ENCODE measurements at places on chromosomes 4 and X.

DNA sequence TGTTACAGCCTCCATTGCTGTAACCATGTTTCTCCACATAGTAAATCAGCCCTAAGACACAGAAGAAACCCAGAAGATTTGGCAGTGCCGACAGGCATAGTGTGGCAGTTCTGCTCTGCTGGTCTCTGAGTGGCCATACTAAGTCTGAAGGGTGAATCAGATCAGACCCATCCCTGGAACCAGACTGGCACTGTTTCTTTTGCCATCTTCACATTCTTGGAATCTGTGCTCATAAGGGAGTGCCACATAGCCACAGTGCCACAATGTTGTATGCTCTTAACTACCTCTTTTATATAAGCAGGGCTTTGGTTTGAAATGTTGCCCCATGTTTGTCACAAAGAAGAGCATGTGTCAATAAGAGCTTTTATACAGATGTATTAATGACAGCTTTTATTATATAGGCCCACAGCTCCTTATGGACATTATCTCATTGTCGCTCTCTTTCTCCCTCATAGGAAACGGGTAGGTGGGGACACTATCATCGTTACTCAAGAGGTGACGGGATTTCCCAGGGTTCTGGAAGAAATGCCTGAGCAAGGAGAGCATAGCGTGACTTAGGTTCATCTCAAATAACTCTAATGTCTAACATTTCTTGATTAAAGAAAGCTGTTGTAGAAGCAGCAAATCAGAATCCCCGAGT, 128.2 kb downstream of the CBR4 start:
- no peak for DNase-seq

GRCh38 chr4:125116431-125116830, 198.3 kb upstream of the FAT4 start:
- no peak for DNase-seq

GRCh38 chr4:130233377-130234047, 1137.6 kb downstream of the C4orf33 start:
- no peak for DNase-seq

DNA sequence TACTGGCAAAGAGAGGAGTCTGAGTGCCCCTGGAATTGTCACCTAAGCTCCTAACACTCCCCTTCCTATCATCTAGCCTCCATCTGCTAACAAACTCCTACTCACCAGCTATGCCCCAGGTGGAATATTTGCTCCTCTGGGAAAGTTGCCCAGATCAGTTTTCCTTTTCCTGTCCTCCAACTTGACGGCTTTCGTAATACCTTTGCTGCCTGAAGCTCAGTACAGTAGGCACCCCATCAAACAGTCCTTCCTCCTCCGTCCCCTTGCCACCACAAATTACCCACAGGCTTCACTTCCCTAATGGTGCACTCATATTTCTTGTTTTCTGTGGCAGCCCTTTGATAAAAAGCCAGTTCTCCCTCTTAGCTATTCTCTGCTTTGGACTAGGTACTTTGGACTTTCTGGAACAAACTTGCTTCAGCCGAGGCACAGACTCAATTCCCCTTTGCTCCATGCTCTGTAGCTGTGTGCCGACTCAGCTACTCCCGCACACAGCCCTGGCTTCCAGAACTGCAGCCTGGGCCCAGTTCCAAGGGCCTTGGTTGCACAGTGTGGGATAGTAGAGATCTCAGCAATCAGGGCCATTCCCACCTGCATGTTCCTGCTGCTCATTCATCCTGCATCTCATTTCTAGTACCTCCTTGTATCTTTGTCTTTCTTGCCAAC, 605.1 kb downstream of the BCOR start:
- DNase-seq = no peak

DNA sequence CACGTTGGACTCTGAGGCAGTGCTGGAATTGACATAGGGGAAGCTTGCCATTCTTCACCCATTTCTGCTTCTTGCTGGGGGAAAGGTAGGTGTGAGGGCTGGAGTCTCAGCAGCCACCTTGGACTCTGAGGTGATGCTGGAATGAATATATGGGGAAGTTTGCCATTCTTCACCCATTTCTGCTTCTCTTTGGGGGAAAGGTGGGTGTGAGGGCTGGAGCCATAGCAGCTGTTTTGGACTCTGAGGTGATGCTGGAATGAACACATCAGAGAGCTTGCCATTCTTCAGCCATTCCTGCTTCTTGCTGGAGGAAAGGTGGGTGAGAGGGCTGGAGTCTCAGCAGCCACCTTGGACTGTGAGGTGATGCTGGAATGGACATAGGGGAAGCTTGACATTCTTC, 115.1 kb downstream of the CRLF2 start:
- no peak for DNase-seq

GRCh38 chrX:131058136-131058868, at the start of gene ARHGAP36:
Gene ARHGAP36, plus strand, starts transcription at chrX:131058346. Its CDS starts 23,320 bp downstream, at chrX:131081666.
- DNase-seq = no peak

DNA sequence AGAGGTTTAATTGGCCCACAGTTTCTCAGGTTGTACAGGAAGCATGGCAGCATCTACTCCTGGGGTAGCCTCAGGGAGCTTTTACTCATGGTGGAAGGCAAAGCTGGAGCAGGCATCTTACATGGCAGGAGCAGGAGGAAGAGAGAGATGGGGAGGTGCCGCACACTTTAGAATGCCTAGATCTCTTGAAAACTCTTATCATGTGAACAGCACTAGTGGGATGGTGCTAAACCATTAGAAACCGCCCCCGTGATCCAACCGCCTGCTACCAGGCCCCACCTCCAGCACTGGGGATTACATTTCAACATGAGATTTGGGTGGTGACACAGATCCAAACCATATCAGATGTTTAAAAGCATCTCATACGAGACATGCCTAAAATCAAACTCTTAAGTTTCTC, 41.6 kb upstream of the SCOC start:
- DNase-seq = no peak

DNA sequence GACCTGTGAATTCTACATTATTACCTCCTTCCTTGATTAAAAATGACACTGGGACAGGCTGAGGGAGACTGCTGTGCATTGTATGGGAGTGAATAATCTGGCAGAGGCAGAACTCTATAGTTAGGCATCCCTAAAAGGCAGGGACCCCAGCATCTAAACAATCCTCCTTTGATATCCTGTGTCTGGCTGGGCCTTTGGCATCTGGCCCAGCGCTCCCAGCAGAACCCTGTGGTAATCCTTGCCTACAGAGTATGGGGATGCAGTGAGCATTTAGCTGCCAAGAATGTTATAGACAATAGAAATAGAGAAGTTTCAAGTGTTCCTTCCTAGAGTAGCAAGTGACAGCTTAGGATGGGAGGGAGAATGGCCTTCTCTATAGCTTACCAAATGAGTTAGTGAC, 38.5 kb downstream of the ZCCHC12 start:
- no peak for DNase-seq

DNA sequence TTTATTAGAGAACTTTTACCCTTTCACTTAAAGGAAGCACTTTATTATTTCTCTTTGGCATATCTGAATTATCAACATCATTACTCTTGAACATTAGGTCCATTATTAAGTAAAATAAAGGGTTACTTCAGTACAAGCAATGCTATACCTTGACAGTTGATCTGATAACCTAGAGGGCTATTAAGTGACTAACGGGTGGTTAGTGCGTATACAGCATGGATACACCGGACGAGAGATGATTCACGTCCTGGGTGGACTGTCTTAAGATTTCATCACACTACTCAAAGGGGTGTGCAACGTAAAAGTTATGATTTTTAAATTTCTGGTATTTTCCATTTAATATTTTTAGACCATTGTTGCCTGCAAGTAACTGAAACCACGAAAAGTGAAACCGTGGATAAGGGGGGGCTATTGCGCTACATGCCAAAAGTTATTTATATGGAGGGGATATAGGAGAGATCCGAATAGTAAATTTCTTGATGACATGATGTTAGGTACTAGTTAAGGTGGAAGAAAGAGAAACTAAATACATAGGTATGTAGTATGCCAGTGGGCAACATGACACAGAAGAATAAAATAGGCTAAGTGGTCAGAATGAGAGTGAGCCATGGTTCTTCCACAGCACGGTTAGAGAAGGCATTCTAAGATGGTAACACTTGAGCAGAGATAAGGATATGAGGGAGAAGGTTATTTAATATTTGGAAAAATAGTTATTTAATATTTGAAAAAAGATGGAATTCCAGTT, 230.8 kb upstream of the ANKRD50 start:
- DNase-seq = no peak

DNA sequence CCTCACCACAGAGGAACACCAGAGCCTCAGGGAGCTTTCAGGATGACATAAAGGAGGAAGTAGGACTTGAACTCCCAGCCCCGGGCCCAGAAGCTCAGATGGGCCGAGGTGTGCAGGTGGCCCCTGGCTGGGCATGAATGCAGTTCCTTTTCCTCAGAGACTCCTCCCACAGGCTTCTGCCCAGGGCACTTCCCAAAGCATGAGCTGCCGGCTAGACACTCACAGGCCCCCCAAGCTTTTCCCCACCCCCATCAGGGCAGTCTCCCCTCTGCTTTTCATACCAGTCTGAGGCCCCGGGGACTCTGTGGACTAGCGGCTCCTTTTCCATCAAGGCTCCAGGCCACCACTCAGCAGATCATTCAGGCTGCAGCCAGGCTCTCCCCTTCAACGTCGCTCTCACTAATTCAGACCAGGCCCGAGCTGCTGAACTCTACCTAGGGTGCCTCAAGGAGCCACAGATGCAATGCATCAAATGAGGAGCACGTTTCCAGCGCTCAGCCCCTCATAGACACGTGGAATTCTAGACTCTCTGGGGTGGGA, 36.9 kb downstream of the HMX1 start:
- DNase-seq = no peak

GRCh38 chr4:94695384-94695783, 62.4 kb upstream of the BMPR1B start:
- no peak for DNase-seq

DNA sequence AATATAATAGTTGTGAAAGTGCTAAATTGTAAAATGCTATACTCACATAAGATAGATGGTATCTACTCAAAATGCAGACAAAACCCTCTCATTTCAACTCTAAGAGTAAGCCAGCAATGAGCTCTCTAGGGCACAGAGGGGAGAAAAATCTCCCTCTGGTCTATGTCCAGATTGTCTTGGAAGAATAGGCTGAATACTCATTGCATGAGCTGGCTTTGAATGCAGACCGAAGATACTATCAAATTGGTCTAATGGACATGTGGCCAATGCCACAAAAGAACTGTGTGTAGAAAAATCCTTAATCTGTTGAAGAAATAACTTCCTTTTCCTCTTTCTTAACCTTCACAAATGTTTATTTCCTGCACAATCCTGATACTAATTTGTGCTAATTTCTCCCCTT, 3.5 kb downstream of the ZXDA start:
- DNase-seq = no peak

DNA sequence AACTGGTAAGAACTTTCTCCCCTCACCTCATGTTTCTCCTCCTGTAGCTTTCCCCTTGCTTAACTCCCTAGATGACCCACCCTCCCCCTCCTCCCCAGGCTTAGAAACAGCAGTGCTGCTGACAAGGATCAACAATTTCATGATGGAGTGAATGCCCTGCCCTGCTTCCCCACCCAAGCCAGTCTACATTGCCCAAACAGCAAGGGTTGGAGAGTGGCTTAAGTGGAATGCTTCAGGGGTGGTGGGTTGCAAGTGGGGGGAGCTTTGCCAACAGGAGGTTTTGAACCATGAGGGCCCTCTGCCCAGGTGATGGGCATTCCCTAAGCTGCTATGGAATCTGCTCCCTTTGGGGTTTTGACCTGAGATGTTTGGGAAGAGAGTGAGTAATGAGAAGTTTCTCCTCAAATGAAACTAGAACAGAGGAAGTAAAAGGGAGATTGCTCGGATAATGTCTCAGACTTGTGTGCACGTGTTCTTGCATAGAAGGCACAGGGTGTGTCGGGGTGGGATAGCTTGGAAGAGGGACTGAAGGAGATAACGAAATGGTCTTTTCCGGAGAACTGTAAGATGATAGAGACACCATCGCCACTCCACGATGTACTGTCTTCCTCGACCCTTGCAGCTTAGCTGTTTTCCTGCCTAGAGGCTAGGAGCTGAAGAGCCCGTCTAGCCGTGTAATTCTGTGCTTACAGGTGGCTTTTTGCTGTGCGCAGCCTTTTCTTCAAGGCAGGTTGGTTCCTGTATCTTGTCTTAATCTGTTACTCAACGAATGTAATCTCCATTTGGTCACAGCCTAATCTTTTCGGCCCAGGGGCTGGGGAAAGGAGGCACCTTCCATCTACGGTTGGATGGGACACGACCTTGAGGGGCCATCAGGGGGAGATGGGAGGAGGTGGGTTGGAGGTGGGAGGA, 10.1 kb downstream of the GDPD2 start:
- no peak for DNase-seq

- no peak for DNase-seq
These were observed 59.3 kb downstream of the TSPAN7 start for GRCh38 chrX:38620623-38621022.

DNA sequence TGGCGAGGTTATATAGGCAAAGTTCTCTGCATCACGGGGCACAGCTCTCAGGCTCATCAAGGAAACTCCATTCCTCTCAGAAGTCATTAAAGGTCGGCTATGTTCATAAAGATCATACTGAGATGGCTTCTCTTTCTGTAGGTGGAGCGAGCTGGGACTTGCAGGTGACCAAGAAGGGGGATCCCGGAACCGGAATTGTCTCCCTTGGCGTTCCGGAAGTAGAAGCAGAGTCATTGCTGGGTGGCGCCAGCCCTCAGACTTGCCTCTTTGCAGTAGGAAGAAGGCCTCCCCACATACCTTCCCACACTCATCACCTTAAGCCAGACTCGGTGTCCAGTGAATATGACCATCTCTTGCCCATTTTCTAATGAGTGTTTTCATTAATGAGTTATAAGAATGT, 17.9 kb upstream of the HPGD start:
- no peak for DNase-seq

DNA sequence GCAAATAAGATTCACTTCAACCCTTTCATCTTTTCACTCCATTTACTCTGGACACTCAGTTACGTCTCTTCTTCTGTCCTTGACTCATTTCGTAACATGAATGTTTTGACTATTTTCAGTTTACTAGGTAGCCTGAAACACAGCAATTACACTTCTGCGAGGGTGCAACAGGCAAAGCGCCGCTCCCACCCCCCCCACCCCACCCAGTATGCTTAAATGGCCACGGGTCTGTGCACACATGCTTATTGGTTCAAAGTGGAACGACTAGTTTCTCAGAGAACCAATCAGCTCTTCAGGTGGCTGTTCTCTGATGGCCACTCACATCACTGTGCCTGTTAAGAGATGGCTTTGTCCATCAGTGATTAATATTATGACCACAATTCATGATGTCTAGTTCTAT, 3.5 kb downstream of the BEND4 start:
- DNase-seq = no peak

- peak; percentile 17 for DNase-seq
These were observed 1.2 kb upstream of the MORF4L2 start for GRCh38 chrX:103687696-103688201.

GRCh38 chr4:114577386-114577785, 21.2 kb upstream of the UGT8 start:
- DNase-seq = no peak

- no peak for DNase-seq
These were observed 95.1 kb downstream of the NHS start for GRCh38 chrX:17470136-17470535.

DNA sequence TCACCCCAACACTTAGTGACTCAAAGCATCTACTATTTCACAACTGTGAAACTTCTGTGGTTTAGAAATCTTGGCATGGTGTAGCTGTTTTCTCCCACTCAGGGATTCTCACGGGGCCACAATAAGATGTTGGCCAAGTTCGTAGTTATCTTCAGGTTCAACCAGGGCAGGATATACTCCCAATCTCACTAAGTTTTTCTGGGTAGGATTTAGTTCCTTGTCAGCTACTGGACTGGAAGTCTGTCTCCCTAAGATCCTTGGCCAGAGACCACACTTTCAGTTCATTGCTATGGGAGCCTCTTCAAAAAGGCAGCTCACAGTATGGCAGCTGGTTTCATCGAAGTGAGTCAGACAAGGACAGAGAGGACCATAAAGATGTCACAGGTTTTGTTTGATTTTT, 111.7 kb upstream of the PDHA2 start:
- DNase-seq = no peak

GRCh38 chr4:99715286-99715685, 57.7 kb upstream of the C4orf54 start:
- no peak for DNase-seq

Data from stimulated activated CD4-positive, alpha-beta T cell treated with anti-CD3 and anti-CD28 coated beads, Interleukin-15, amount 100 ng/mL, for 1 hour (primary cell).